Gastroesophageal sphincter (tissue), 4 donors: ENCODE measurements at places on chromosomes 3 and 15.

DNA sequence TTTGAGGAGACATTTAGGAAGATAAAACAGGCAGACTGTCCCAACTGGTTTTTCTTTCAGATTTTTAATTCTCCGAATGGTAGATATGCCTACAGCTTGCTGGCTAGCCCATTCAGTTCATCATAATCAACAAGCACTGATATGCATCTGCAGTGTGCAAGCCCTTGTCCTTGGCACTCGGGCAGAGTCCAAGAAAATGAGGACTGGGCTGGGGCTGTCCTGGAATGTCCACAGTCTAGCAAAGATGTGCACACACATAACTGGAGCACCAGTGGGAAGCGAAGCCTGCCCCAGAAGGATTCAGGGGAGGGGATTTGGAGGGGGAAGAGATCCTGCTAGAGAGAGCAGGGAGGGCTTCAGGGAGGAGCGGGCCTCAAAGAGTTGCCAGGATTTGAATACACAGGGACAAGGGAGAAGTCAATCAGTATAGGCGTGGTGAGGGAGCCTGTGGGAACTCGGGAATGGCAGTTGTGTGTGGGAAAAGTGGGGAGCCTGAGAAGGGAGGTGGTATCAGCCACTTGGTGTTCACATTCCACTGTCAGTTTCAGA, 8.7 kb downstream of the FAH start:
- no peak for ATAC-seq

- ATAC-seq, result no peak
Measured at GRCh38 chr15:66941791-66942190, 123.6 kb upstream of the SMAD3 start.

DNA sequence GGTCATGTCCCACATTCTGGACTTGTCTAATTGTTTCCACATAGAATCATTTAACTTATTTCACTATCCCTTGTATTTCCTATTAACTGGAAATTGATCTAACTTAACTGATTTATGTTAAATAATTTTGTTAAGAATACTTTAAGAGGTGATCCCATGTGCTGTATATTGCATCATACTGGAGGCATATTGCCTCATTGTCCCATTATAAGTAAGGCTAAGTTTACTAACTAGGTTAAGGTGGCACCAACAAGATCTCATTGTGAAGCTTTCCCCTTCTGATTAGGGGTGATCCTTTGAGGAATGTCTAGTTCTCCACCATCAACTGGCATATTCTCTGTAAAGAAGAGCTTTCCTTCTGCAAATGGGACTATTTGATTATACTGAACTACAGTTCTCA, 24.4 kb downstream of the MAP1A start:
- no peak for ATAC-seq

- peak; percentile 79 for ATAC-seq
Measured at GRCh38 chr15:90412356-90413194, 24.5 kb downstream of the IQGAP1 start.

DNA sequence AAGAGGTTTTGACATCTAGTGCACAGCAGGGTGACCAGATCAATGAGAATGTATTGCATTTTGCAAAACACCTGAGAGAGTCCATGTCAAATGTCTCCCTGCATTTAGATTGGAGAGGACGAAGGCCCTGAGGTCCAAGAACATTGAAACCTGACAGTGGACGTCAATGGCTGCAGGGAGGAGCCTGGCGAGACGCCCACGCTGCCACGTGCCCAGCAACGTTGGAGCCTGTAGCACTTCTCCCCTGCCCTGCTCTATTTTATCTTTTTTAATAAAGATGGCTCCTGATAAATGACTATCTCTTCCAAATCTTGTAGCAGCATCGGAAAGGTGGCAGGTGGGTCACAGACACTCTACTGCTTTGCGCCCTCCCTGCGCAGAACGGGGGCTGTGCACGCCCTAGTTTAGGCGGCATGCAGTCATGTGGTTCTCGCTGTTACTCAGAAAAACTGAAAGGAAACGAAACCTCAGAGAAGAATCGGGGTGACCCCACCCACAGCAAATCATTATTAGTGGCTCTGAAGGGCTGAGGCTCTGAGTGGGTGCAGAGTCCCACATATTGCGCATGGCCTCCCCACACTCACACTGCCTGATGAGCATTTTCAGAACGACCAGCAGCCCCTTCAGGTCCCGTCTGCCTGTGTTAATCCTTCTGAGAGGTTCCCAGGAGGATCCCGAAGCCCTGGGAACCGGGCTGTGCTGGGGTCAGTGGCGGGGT, 62.5 kb upstream of the TAMM41 start:
- no peak for ATAC-seq

- ATAC-seq, result no peak
Measured at GRCh38 chr3:8516047-8516661, 14.5 kb downstream of the LMCD1 start.

DNA sequence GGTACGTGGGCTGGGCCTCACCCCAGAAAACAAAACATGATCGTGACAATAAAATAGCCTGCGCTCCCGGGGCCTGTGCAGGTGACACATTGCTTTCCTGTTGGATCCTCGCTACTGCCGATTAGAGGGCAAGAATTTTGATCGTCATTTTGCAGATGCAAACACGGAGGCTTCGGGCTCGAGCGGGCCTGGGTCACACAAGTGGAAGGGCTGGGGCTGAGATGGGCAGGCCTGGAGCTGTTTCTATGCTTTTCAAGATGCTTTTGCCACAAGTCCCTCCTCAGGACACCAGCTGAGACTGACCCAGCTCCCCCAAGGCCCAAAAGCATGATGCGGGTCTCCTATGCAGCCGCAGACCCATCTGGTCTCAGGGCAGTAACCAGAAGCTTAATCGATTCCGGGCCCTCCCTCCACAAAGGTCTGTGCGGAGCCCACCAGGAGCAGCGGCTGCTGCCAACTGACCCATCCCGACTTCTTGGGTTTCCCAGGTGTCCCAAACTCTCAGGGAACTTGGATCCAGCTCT, 30.0 kb downstream of the RGMA start:
- ATAC-seq, result no peak

DNA sequence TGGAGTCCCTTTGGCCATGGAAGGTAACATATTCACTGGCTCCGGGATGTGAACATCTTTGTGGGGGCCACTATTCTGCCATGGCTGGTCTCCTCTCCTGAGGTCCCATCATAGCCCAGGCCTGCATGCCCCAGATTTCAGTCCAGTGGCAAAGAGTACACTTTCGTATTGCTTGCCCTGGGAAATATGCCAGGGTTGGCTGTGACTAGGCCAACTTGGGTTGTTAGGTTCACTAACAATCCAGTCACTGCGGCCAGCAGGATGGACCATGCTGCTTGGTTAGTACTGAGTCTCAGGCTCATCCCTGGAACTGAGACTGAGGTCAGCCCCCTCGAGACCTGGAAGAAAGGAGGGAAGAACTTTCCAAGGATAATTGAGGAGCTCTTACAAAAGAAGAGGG, 9.8 kb upstream of the EEFSEC start:
- no peak for ATAC-seq
